ENCODE measurements at places on chromosomes 3 and 15. TPM values are rescaled to one million over a fixed set of nuclear protein-coding genes. Genes with fewer than 3 reads are reported as not detected.

SIDT1 gene
- total RNA-seq = 0.49 TPM

CADPS gene
- 12.5 TPM for total RNA-seq

DNA sequence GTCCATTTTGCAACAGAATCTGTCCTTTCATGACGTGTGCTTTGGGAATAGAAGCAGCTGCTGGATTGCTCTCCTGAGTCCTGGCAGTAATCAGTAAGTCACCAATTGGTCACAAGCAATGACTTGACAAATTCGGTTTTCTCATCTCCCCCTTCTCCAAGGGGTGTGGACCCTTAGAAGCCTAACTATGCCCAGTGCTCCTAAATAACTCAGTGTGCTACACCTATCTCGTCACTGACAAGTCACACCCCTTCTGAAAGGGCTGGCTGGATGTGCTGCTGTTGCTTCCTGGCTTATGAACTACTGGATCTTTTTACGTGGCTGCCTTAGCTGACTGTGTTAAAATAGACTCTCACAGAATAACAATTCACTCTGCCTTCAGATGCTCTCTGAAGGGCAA lies 1351.5 kb downstream of the ZPLD1 start:
- no peaks in the 10 kb centered on the region for H3K27me3 ChIP-seq
- no peaks in the 10 kb centered on the region for H3K36me3 ChIP-seq
- H3K4me3 ChIP-seq = no peak overlapping the region
- H3K27ac ChIP-seq = no peak overlapping the region
- H3K4me1 ChIP-seq = no peaks in the 10 kb centered on the region

DNA sequence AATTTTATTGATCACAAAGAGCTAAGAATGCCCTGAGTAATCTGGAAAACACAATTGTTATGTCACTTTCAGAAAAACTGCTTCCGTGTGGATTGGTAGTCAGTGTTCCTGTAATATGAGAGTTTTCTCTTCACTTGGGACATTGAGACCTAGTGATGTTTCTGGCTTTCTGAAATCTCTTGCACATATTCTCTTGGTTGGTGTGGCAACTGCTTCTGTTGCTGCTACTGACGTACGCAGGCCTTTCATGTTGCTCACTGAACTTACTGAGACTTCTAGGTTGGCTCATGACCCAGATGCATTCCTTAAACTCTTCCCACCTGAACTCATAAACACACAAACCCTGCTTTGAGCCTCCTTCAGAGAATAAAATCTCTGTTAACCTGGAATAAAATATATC lies 175.0 kb upstream of the PFN2 start:
- H3K27ac ChIP-seq = no peak overlapping the region
- H3K36me3 ChIP-seq = no peaks in the 10 kb centered on the region
- H3K27me3 ChIP-seq = no peaks in the 10 kb centered on the region
- H3K4me1 ChIP-seq = peaks cover 38% of the 10 kb centered on the region
- peak; percentile 67 for DNase-seq

- H3K27ac ChIP-seq = no peak overlapping the region
- no peak for DNase-seq
- no peak overlapping the region for H3K4me3 ChIP-seq
- H3K27me3 ChIP-seq = no peaks in the 10 kb centered on the region
Measured at GRCh38 chr15:79657722-79658121, 225.6 kb downstream of the MINAR1 start.

DNA sequence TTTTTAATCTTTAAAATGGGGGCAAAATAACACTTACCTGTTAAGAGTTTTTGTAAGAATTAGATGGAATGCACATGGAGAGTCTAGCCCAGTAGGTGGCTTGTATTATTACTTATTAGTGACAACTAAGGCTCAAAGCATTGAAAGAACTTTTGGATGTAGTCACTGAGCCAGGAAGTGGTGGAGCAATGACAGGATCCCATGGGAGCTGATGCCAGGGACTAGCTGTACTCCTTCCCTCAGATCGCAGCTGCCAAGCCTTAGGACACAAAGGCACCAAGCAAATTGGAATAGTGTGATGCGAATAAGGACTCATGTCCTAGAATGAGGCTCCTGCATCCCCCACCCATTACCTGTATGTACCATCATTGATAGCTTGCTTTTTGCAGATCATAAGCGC lies 370.4 kb upstream of the RGMA start:
- H3K36me3 ChIP-seq = no peaks in the 10 kb centered on the region
- H3K27ac ChIP-seq = no peak overlapping the region
- H3K4me3 ChIP-seq = no peak overlapping the region
- DNase-seq = no peak
- no peaks in the 10 kb centered on the region for H3K27me3 ChIP-seq

DNA sequence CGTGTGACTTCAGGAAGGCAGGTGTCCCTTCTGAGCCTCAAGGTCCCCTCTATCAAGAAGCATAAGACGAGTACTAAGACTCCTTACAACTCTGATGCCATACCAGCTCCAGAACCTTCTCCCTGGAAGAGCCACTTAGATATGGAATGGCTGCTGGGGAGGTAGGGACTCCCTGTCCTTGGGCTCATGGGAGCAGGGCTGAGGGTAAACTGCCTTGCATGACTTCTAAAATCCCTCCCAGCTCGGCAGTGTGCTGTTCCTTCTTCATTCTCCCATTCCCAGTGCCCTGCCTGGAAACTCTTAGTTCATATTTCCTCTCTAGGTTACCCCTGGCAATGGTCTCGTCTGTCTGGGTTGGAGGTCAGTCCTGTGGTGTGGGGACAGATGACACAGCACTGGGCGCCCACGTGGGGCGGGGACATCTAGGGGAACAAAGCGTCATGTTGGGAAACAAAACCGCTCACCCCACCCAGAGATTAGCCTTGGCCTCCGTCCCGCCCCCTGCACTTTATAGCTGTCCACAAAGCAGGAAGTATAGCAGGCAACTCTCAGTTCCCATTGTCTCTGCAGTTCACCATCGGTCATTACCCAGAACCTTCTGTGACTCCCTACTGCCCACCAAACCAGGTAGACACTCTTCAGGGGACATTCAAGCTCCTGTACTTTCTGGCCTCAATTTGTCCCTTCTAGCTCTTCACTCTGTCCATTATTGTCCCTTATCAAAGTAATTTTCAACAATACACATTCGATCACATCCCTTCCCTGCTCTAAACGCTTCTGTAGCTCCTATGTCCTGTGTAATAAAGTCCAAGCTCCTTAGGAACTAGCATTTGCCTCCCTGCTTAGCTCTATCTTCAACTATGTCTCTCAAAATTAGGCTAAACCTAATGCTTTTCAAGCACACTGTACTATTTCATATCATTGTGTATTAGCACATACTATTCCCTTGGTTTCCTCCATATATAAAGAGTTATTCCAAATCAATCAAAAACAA lies 73.8 kb downstream of the IQSEC1 start:
- H3K27ac ChIP-seq = peak overlapping the region; percentile 52
- DNase-seq = peak; percentile 90
- no peaks in the 10 kb centered on the region for H3K4me1 ChIP-seq
- H3K4me3 ChIP-seq = no peak overlapping the region
- no peaks in the 10 kb centered on the region for H3K27me3 ChIP-seq

DNA sequence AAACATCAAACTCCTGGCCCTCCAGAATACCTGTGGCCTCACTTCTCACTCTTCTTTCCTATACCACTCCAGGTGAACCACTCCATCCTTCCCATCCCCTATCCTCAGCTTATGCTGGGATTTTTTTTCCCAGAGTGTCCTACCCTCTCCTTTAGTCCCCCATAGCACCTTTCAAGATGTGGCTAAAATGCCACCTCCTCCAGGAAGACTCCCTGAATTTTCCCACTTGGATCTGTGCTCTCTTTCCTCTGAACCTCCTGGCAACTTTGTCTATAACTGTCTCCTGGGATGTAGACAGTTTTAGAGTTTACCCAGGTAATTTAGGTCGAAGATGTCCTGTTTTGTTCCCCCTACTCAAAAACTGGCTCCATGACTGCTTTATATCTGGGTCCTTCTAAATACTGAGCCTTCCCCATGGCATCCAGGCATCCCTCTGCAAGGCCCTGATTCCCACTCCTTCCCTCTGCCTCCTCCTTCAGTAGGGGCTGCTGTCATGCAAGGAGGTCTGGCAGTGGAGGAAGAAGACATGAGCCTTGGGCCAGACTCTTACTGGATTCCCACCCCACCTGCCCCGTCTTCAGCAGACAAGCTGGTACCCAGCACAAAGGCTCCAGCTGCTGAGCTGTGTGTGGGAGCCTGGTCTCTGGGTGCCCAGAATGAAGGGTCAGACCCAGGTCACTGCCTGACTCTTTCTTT lies 161.5 kb downstream of the SMAD6 start:
- peak; percentile 36 for DNase-seq
- no peaks in the 10 kb centered on the region for H3K27me3 ChIP-seq
- H3K36me3 ChIP-seq = no peaks in the 10 kb centered on the region
- no peaks in the 10 kb centered on the region for H3K4me1 ChIP-seq
- H3K4me3 ChIP-seq = no peak overlapping the region

GRCh38 chr3:175807175-175807574 lies 948.0 kb downstream of the NAALADL2 start:
- H3K4me3 ChIP-seq = no peak overlapping the region
- no peaks in the 10 kb centered on the region for H3K4me1 ChIP-seq
- H3K36me3 ChIP-seq = no peaks in the 10 kb centered on the region
- DNase-seq = no peak
- H3K27ac ChIP-seq = no peak overlapping the region
- H3K27me3 ChIP-seq = no peaks in the 10 kb centered on the region

Data from sigmoid colon (tissue), 7 donors.